ENCODE measurements at places on chromosomes 6 and 20.
A peak's percentile ranks its signal among the peaks of the same experiment; 100 is the strongest.

- DNase-seq, result no peak
Observed at GRCh38 chr6:62272114-62272513, 13.9 kb downstream of the KHDRBS2 start.

DNA sequence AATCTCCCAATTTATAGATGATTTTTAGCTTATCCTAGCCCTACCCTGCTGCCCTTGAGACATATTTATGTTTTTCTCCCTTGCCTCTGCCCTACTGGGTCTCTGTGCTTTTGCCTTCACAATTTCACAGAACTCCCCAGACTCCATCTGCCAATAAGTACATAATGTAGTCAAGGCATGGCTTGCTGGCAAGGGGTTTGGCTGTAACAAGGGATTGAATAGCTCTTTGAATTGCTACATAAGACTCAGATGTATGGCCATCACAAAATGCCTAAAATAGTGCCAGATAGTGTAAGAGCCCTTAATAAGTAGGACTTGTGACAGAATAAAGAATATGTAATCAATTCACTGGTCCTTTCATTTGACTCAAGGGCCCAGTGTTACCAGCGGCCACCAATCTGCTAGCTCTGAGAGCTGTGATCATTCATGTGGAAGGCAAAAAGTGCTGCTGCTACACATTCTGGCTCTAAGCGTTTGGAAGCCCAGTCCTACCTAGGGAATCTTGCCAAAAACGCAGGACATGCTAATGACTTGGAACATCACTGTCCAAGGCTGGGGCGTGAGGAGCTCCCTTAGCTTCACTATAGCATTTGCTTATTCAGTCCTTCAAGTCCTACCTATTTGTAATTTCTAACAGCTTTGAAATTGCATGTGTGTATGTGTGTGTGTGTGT lies 20.5 kb downstream of the CLVS2 start:
- no peak for DNase-seq

DNA sequence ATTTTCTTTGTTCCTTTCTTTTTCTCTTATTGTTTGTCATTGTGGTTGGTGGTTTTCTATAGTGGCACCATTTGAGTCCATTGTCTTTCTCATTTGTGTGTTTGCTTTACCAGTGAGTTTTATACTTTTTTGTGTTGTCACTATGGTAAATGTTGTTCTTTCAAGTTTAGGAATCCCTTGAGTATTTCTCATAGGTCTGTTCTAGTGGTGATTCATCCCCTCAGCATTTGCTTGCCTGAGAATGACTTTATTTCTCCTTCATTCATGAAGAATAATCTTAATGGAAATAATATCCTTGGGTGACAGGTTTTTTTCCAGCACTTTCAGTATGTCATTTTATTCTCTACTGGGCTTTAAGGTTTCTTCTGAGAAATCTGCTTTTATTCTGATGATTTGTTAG lies 209.2 kb upstream of the ASCC3 start:
- DNase-seq, result no peak

GRCh38 chr20:64044484-64045247 lies 4.8 kb downstream of the SOX18 start:
- DNase-seq, result peak; percentile 71

DNA sequence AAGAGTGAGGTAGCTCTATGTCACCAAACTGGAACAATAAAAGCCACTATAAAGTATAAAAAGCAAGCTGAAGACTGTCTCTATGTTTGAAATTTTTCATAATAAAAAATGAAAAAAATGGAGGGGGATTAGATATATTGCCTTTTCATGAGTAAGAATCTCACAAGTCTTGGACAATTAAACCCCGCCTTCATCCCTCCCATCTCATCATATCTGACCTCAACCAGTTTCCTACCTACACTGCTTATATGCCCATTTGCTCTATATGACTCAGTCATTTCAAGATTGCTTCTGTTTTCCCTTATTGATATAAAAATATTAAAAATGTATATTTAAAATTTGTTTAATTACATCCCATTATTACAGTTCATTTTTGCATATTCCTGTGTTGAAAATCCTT lies 2.9 kb upstream of the TRIM39 start:
- no peak for DNase-seq

DNA sequence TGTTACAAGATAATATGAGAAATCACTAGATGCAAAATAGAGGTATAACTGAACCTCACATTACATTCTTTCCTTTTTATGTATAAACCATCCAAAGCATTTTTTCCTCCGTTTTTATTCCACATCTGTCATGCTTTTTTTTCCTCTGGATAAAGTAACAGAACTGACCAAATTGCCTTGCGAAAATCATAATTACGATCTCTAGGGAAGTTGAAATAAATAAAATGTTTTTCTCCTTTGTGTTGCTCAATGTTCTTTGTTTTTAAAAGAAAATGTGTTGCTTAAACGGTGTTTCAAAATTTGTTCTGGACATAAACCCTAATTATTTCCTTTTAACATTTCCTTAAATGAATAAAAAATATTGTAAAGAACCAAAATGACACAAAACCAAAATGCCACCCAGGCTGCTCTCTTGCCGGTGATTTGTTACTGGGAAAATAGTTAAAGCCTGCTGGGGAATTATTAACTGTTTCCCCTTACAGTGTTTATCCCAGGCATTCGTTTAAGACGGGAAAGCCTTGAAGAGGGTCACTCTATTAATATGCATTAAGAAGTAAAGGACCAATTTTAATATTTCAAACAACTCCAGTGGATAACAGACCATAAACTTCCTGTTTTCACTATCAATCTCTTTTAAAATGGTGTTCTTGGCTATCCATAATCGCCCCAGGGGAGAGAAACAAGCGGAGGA lies 1.7 kb upstream of the ADGRB3 start:
- no peak for DNase-seq

DNA sequence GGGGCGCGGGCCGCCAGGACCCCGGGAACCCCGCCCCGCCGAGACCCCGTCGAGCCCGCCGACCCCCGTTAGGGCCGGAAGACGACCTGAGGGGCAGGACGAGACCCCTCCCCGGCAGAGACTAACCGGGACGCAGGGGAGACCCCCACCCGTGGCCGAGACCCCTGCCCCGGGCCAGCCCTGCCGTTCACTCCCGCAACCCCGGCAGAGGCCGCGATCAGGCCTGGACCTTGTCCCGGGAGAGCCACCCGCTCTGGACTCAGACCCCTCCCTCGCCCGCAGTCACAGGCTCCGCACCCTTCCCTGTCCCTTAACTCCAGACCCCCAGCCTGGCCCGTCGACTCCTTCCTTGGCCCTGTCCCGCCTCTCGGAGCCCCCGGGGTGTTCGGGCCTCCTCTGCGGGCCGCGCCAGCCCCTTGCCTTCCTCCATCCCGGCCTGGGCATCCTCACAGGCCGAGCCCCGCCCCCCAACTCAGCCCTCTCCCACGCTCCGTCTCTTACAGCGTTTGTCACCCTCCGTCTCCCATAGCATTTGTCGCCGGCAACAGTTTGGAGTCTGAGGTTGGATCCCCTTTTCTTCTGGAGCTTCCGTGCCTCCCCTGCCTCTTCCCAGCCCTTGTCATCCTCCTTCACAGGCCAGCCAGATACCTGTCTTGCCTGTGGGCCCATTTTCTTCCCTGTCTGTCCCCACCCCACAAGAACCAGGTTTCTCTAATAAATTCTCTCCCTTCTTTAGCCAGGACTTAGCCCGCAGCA lies 569 bp downstream of the TCEA2 start:
- no peak for DNase-seq

GRCh38 chr6:117188627-117189201 lies 76.6 kb upstream of the VGLL2 start:
- no peak for DNase-seq

DNA sequence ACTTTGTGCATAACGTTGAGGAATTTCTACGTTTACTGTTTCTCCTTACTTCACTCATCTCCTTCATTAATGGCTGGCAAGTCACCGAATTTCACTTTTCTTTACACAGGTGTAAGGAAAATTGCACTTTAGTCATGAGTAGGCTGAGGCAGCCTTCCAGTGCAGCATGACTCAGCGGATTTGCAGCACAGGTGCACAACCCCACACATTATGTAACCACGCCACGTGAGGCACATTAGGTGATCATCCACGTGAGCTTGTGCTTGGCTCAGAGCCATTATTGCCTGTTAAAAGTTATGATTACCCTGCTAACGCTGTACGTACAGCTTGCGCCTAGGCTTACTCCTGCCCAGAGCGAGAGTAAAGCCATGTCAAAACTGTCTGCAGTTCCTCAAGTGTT lies 158.8 kb downstream of the NKAIN2 start:
- no peak for DNase-seq

- DNase-seq, result no peak
Observed at GRCh38 chr20:9945408-9945807, 89.4 kb upstream of the ANKEF1 start.

- no peak for DNase-seq
Observed at GRCh38 chr20:5967469-5967868, 17.0 kb downstream of the MCM8 start.

GRCh38 chr6:136396908-136397307 lies 107.3 kb upstream of the BCLAF1 start:
- no peak for DNase-seq

DNA sequence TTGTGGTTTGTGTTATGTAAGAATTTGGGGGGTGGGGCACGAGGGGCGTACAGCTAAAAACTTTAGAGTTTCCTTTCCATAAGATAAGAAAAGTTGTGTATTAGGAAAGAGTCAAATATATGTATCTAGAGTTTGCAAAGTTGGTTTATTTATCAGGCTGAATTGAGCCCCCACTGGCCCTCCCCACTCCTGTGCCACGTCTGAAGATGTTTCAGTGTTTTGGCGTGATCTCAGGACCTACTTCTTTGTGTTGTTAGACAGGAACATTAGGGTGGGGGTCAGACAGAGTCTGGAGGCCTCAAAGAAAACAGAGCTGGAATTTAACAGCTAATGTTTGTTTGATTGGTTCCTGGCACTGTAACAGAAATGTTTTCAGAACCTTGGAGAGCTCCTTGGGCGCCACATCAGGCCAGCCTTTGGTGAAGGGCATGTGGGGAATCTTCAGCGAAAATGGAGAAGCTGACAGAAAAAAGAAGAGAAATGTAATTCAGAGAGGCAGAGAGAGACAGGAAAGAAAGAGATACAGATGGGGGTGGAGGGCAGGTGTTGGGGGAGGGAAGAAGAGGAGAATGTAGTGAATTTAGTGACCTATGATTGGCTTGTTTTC lies 674 bp downstream of the NRSN1 start:
- peak; percentile 44 for DNase-seq

DNA sequence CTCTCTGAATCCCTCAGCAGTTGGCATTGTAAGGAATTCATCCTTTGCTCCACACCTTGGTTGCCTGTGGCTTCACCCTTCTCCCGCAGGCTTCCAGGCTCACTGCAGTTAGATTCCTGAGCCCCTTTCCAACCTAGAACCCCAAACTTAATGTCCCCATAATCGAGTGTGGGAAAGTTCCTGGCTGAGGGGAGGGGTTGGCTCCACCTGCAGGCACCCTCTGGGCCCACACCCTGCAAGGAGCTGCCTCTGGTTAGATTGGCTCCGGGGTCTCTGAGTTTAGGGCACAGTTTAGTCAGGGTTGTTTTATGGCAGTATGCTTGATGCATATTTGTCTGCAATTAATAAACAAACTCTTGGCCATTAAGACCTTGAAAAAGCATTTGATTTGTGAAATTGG lies 63.4 kb downstream of the MTHFD1L start:
- DNase-seq, result no peak

- no peak for DNase-seq
Observed at GRCh38 chr6:10552270-10552810, 31.2 kb downstream of the GCNT2 start.

DNA sequence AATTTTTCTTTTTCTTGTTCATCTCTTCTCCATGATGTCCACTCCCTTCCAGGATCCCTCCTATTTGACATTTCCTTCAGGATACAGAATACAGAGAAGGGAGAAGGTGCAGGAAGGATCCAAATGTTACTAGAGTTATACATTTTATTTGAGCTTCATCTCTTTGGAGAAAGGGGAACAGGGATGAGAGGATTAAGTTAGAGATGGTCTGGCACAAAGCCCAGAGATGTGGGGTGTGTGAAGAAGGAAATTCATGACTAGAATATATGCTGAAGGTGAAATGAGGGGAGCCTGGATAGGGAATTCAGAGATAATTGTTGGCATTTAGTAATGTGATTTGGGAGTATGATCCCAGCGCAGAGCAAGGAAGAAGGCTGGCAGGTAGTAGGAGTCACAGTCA lies 22.5 kb upstream of the SRPK1 start:
- no peak for DNase-seq

- DNase-seq, result no peak
Observed at GRCh38 chr20:45957021-45957941, 14.7 kb downstream of the ZNF335 start.

DNA sequence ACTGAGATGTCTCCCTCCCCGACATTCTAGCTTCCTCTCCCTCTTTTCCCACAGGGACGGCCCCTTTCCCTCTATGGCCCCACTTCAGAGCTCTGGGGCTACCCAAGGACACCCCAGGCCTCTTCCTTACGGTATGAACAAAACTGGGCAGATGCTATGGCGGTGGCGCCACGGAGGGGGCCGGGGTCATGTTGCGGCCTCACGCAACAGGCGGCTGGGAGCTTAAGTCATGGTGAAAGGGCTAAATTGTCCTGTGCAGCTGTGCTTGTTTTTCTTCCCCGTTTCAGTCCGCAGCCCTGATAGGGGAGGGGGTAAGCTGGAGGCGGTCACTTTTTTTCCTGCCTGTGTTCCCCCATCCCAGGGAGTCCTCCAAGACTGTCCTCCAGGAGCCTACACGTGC lies 17.6 kb upstream of the KIAA1755 start:
- DNase-seq, result no peak

- DNase-seq, result no peak
Observed at GRCh38 chr20:46051556-46052308, 22.7 kb downstream of the SLC12A5 start.

- no peak for DNase-seq
Observed at GRCh38 chr6:87308970-87309369, 13.4 kb upstream of the SMIM8 start.

- DNase-seq, result no peak
Observed at GRCh38 chr20:35216541-35216940, 9.9 kb upstream of the MMP24 start.

DNA sequence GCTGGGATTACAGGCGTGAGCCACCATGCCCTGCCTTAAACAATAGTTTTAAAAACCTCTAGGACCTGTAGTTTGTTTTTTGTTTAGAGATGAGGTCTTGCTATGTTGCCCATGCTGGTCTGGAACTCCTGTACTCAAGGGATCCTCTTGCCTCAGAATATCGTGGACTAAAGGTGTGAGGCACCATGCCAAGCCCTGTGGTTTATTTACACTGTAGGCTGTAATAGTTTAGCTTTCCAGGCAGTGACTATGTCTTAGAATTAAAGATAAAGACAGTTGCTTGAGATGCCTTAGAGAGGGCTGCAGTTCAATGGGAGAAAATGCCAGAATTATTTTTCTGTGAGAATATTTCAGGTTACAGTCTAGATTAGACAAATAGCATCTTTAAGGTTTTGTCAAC lies 72.9 kb downstream of the SGK1 start:
- DNase-seq, result no peak

Measured in AG08396 (cell line).